ENCODE measurements at places on chromosomes 2 and 18.

GRCh38 chr2:186445506-186445905 is 40.6 kb upstream of the ZC3H15 start:
- DNase-seq, result no peak

DNA sequence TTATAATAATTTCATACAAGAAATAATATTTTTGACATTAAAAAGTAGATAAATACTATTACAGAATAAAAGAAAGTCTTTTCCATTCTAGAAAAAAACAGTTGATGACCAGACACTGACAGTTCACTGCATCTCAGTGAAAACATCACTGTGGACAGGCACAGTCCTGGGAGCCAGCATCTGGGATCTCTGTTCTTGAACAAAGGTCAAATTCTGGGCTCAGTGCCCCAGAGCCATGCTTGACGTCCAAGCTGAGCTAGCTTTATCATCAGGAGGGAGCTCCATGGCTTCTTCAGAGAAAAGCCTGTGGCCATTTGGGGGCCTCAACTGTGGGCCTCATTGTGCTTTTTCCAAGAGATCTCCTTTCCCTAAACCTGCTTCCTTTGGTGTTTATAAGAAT is 86.1 kb upstream of the SRD5A2 start:
- no peak for DNase-seq

DNA sequence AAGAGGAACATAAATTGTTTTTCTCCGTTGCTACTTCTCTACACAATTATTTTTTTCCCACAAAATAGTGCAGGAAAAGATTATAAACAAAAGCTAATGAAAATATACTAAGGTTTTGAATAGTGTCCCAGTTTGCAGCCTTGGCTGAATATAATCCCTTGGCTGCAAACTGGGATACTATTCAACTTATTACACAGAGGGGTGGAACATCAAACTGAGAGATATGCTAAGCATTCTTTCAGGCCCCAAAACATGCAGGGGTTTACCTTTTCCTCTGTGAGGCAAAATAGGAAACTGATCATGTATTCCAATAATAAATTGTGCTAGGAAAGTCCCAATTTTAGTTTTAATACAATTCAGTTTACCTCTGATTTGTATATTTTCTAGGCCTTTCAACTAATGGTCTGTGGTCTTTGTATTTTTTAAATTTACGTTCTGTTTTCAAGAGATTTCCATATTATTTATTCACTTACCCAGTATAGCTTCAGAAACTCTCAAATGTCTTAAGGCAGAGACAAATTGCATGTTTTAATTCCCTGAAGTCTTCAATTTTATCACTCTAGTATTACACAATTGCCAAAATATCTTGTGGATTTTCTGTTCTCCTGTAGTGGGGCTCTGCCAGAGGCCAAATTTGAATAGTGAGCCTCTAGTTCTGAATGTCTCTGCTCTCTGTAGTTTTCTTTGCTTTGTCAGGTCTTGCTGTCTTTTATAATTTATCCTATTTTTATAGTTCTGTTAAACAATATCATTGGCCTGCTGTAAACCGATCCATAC is 63.9 kb downstream of the PPP1R1C start:
- no peak for DNase-seq

- DNase-seq, result no peak
Measured at GRCh38 chr2:140654565-140654964, 1476.3 kb downstream of the LRP1B start.

DNA sequence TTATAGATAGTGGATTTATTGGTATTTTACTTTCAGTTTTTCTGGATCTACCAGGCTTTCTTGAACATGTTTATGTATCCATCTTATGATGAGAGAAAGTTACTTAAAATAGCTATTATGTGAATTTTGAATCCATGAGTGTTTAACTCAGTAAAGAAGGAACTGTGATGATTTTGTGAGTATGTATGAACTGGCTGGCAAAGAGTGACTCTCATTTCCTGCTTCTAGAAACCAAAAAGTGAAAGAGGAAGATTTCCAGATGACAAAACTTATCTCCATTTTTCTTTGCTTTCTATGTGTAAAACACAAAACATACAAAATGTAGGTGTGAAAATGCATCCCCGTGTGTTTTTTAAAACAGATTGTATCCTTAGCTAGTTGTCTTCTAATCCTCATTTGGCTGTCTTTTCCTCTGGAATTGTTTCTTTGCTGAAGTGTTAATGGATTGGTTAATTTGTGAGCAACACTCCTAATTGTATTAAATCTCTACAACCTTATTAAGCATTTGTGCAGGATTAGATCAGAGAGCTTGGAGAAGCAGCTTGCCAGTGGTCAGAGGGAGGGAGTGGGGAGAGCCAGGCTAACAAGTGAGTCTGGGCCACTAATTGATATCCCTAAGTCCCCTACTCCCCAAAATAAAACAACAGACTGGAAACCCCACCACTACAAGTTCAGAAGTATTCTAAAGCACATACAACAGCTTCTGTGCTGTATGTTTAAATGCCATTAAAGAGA is 23.9 kb downstream of the PTPRM start:
- no peak for DNase-seq

DNA sequence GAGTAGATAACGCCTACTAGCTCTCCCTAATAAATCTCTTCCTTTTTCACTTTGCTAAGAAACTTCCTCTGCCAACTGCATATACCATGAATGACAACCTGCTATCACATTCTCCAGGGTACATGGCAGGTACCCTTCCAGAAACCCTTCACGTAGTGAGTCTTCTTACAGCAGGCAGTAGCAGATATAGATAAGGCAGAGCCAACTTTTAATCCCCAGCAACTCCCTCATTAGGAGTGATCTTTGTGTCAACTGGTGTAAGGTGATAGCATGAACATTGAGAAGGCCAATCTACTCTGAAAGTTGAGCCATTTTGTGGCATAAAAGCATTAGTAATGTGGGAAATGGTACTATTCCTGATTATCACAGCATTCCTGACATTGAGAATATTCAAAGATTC is 5.7 kb upstream of the STK17B start:
- DNase-seq, result no peak

Data from NCI-H1105 (cell line).